ENCODE measurements at places on chromosomes 4 and X.

- no peak for DNase-seq
These were observed 8.3 kb upstream of the LNX1 start for GRCh38 chr4:53599632-53600031.

DNA sequence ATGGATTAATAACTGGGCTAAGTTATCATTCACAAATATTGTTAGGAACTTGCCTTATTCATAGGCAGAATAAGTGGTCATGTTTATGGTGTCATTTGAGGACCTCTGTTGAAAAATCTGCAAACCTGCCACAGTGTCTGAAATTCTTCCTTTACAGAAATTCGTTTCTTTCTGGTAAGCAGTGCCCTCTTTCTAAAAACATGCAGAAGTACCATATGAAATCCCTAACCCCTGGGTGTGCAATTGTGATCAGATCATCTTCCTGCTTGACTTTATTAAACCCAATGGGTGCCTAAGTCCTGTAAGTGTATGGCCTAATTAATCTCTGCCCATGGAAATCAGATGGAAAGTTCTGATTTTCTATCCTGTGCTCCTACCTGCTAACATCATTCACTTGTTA, 4.4 kb upstream of the HTATSF1 start:
- no peak for DNase-seq

GRCh38 chr4:16959305-16959704, 60.9 kb upstream of the LDB2 start:
- no peak for DNase-seq

DNA sequence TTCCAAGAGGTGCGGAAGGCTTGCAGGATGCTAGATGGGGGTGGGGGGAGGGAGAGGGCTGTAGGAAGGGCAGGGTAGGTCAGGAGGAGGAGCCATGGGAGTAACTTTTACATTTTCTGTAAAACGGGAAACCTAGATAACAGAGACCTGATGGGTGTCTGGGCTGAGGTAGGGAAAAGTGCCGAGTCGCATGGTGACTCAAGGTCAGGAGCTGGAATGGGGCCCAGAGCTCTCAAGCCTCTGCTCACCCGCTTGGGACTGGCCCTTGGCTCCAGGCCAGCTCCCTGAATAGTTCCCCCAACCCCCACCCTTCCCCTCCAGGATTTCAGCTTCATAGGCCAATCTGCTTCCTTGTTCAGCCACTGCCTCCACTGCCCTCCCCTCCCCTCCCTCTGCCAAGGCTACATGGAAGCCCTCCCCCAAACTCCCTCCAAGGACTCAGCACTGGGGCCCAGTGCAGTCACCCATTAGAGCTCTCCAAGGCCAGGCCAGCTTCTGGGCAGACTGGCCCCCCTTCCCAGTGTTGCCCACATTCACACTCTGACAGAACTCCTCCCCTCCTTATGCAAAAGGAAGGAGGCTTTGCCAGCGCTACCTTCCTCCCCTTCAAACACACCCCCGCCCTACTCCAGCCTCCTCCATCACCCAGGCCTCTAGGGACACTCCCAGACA, 43.6 kb downstream of the TSC22D3 start:
- DNase-seq, result peak; percentile 96

GRCh38 chrX:29690061-29690460, 525.3 kb upstream of the MAGEB2 start:
- DNase-seq, result peak; percentile 72

GRCh38 chrX:13750204-13750603, 15.7 kb downstream of the OFD1 start:
- DNase-seq, result peak; percentile 55

GRCh38 chr4:101192244-101192643, 155.1 kb downstream of the PPP3CA start:
- DNase-seq, result peak; percentile 48

GRCh38 chrX:27924261-27924660, 57.0 kb downstream of the DCAF8L1 start:
- no peak for DNase-seq

- no peak for DNase-seq
These were observed 55.0 kb downstream of the SH3KBP1 start for GRCh38 chrX:19832191-19832965.

DNA sequence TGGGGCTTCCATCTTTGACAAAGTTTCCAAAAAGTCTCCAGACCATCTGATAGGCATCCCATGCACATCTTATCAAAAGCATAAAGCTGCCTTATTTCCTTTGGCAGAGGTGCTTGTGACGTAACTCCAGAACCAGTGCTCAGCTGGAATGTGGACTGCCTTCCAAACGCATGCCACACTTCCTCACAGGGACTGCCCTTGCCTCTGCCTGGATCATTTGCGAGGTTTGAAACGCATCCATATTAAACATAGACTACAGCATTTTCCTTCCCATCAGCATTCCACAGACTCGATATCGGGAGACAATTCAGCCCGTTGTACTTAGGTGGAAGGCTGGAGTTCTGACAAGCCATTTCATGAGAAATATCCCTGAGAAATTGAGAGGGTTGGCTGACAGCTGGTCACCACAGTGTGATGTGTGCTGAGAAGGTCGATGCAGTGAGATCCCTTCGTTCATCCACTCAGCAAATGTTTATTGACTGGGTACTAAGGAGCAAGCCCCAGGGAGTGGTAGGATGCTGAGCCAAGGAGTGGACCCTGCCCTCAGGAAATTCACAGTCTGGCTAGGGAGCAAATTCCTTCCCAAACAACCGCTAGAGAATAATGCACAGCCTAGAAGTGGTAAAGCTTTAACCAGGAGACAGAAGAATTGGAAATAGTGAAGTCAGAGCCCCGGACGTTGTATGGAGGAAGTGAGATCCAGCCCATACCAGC, 376.0 kb downstream of the BCOR start:
- peak; percentile 76 for DNase-seq

DNA sequence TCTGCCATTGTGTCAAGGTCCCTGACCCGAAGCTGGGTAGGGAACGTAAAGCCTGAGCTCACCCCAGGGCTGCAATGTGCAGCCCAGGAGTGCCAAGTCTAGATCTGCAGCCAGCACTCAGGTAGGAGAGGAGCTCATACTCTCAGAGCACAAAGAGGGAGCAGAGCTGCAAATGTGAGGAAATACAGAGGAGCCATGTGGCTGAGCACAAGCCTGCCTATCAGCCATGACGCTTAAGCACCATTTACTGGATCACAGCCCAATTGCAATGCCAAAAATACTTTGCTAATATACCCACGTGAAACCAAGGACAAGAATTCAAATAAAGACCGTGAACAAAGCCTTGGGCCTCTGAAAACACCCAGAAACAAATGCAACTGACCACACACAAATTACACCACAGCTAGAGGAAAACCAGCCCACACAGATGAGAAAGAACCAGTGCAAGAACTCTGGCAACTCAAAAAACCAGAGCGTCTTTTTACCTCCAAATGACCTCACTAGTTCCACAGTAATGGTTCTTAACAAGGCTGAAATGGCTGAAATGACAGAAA, 69.0 kb upstream of the HPF1 start:
- DNase-seq, result no peak

GRCh38 chrX:134718966-134719317, 60.7 kb upstream of the PLAC1 start:
- peak; percentile 66 for DNase-seq

- peak; percentile 45 for DNase-seq
These were observed at the start of gene CXXC4 for GRCh38 chr4:104494822-104495559. TSS of gene CXXC4 (minus strand) at chr4:104494894. CDS start at chr4:104491802, 3,092 bp downstream.

GRCh38 chrX:733961-734360, 103.4 kb downstream of the SHOX start:
- no peak for DNase-seq

DNA sequence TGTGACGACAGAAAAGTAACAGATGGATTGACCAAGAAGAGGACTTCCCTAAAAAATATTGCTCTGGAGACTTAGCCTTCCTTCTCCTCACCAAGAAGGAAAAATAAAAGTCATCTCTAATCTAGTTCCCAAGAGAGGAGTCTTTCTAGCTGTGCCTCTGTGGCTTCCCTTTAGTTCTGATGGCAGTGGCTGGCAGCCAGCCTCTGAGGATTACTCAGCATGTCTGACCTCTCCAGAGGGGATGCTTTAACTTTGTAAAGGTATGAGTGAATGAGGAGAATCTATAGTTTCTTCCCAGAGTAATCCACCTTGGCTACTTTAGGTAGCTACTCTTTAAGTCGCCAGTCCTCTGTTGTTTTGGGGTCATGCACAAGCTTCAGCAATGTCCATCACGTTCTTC, 163.9 kb upstream of the KIT start:
- no peak for DNase-seq

- no peak for DNase-seq
These were observed 608.1 kb downstream of the MID1IP1 start for GRCh38 chrX:39409246-39409917.

DNA sequence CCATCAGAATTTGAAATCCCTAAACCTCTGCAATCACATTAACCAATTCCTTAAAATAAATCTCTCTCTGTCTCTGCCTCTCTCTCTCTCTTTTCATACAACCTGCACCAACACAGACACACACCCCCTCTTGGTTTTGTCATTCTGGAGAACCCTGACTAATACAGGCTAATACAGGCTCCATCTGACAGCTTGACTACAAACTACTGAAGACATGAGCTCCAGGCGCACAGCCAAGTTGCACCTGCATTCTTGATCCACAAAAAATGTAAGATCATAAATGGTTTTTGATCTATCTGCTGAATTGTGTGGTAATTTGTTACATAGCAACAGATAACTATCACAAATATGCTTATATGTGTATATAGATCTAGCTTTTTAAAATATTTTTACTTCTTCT, 2414.2 kb downstream of the PCDH7 start:
- DNase-seq, result no peak

- peak; percentile 23 for DNase-seq
These were observed 347.8 kb upstream of the PITX2 start for GRCh38 chr4:110970642-110971041.

- DNase-seq, result no peak
These were observed 60.7 kb downstream of the TBC1D9 start for GRCh38 chr4:140695483-140695882.

- DNase-seq, result no peak
These were observed 734.5 kb upstream of the HTR2C start for GRCh38 chrX:113849408-113849807.

GRCh38 chr4:70688795-70689231, 481 bp downstream of the UTP3 start:
- peak; percentile 20 for DNase-seq

GRCh38 chr4:39032218-39033085, at the start of gene TMEM156:
TSS of gene TMEM156 (minus strand) at chr4:39032409. CDS start at chr4:39032313, 96 bp downstream.
- peak; percentile 64 for DNase-seq

DNA sequence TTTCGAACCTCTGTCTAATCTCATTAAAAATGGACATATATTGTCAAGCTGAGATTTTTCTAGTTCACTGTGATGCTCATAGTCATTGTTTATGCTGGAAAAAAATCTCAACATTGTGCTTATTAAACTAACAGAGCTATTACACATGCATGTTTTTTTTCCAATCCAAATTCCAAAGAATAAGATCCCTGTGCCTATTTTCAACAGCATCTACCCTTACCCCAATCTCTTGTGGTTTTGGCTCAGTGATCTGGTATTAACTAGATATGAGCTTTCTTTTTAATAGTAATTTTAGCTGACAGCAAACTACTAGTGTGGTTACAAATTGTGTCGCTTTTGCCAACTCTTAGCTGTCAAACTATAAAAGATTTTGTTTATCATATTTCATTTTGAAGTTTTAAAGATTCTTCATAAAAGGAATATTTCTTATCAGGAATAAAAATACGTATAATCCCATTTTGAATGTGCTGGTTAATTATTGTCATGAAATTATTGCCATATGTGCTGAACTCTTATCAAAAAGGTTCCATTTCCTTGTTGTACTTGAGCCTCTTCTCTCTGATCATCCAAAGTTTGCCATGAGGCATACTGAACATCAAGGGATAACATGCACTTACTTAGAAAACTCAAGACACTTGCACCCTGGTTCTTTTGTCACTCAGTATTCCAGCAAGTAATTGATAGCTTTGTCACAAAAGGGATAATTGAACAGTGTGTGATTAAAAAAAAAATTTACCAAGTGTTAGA, 241.2 kb downstream of the ARHGAP24 start:
- no peak for DNase-seq

GRCh38 chrX:65034292-65034667, 58.0 kb upstream of the ZC4H2 start:
- no peak for DNase-seq

GRCh38 chr4:76665153-76665552, 230.1 kb downstream of the SHROOM3 start:
- DNase-seq, result peak; percentile 25

GRCh38 chrX:134024686-134025377, 39.4 kb upstream of the GPC3 start:
- no peak for DNase-seq

- DNase-seq, result peak; percentile 23
These were observed 27.8 kb downstream of the ATP11C start for GRCh38 chrX:139905051-139905450.

- peak; percentile 33 for DNase-seq
These were observed 9.3 kb downstream of the PAPSS1 start for GRCh38 chr4:107710493-107711459.

- peak; percentile 56 for DNase-seq
These were observed 144.9 kb downstream of the POLA1 start for GRCh38 chrX:24838629-24839028.

DNA sequence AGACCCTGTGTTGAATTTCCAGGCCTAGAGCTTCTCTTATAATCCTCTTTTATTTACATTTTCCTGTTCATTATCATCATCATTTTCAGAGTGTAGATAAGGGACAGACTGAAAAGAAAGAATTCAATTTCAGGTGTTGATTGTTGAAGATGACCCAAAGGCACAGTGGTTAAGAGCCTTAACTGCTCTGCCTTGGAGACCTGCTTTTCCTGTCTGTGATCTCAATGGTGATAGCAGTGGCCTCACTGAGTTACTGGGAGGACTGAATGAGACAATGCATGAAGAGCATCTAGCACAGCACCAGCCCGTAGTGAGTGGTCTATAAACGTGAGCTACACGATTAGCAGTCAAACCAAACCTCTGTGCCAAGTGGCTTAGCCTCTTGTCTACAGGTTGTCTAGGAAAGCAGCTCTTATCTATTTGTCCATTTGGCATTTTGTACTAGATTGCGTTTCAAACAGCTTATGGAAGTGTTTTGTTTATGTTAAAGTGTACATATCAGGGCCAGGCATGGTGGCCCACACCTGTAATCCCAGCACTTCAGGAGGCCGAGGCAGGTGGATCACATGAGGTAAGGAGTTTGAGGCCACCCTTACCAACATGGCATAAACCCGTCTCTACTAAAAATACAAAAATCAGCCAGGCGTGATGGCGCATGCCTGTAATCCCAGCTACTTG, 41.5 kb downstream of the SETD7 start:
- DNase-seq, result no peak

- peak; percentile 5 for DNase-seq
These were observed 52.0 kb downstream of the INTS6L start for GRCh38 chrX:135572436-135572835.
